ENCODE measurements at places on chromosomes 2 and 18.

- peaks cover 5% of the 10 kb centered on the region for H3K36me3 ChIP-seq
- H3K27me3 ChIP-seq = no peaks in the 10 kb centered on the region
- H3K4me1 ChIP-seq = peaks cover 30% of the 10 kb centered on the region
- peak overlapping the region; percentile 100 for H3K4me3 ChIP-seq
- peak overlapping the region; percentile 99 for H3K27ac ChIP-seq
- DNase-seq = no peak
Observed at GRCh38 chr2:65129286-65129825, 550 bp downstream of the RAB1A start.

DNA sequence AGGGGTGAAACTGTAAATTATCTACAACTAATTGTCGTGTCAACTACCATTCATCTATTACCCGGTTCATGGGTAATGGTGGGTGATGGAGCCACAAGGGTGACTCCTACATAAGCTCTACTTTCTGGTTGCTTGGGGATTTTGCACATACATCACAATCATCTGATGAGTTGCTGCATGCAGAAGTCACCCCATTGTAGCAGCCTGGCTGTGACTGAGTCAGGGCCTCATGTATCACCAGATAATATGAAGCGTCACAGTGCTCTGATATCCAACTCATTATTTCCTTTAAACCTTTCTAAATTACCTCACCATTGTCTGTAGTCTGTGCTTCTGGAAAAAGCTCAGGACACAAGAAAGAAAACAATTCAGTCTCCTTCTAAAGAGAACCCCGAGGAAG lies 32.4 kb upstream of the GORASP2 start:
- no peaks in the 10 kb centered on the region for H3K4me1 ChIP-seq
- no peaks in the 10 kb centered on the region for H3K36me3 ChIP-seq
- H3K4me3 ChIP-seq = no peak overlapping the region
- no peak overlapping the region for H3K27ac ChIP-seq

DNA sequence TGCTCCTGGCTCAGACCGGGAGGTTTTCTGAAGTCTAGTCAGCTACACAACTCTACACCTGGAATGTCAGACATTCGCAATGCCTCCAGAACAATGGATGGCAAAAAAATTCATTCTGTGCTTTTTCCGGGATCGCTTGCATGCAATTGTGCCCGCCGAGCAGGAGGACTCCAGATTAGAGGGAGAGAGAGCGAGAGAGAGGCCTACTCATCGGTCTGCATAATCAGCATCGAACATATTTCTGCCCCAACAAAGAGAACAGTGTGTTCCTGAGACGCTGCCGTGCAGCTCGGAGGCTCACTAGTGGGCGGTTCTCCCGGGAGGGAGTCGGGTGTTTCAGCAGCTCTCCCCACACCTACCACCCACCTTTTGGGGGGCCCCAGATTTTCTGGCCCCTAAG lies 117.1 kb downstream of the KLHL29 start:
- no peak for DNase-seq
- H3K4me3 ChIP-seq = no peak overlapping the region
- no peak overlapping the region for H3K27ac ChIP-seq
- H3K36me3 ChIP-seq = no peaks in the 10 kb centered on the region
- H3K27me3 ChIP-seq = peaks cover 38% of the 10 kb centered on the region

DNA sequence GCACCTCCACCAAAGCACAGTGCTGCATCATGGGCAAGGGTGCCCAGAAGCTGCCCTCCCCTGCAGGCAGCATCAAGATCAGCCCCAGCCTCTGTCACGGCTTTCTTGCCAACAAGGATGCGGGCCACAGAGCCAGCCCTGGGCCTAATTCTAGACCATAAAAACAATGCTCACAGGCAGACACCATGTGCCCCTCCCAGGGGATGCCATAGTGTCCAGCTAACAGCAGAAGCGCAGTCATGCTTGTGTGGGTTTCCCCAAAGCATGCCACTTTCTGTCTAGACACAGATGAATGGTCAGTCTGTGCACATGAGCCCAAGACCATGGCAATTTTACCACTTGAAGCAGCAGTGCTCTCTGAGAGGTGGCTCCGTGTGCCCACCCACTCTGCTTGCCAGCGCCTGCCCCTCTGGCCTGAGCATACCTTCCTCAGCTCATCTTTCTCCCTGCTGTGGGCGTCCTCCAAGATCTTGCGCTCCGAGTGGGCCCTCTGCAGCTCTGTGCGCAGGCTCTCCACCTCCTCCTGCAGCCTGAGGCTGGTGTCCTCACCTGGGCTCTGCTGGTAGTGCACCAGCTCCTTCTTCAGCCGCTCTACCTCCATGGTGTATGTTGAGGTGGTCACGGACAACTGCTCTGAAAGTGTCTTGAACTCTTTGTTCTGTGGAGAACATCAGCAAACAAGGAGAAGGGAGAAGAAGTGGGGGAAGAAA lies 81.3 kb upstream of the ACAA2 start:
- no peak for DNase-seq
- peaks cover 11% of the 10 kb centered on the region for H3K4me1 ChIP-seq
- no peaks in the 10 kb centered on the region for H3K36me3 ChIP-seq

DNA sequence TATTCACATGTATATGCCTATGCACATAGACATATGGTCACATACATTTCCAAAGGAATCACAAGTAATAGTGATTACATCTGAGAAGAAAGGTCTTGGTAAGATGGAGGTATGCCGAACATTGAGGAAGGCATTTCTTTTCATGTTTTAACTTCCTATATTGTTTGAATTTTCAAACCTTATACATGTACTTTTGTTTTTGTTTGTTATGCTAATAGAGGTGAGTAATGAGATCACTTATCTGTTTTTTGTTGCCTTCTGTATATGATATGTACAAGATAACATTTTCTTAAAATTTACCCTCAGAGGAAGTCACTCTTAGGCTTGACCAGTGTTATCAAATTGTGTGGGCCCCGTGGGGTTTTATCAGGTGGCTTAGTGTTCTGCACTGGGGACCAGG lies 166.5 kb upstream of the OTX1 start:
- no peaks in the 10 kb centered on the region for H3K4me1 ChIP-seq
- no peak overlapping the region for H3K4me3 ChIP-seq
- DNase-seq = no peak
- no peaks in the 10 kb centered on the region for H3K27me3 ChIP-seq
- H3K36me3 ChIP-seq = peaks cover 7% of the 10 kb centered on the region

DNA sequence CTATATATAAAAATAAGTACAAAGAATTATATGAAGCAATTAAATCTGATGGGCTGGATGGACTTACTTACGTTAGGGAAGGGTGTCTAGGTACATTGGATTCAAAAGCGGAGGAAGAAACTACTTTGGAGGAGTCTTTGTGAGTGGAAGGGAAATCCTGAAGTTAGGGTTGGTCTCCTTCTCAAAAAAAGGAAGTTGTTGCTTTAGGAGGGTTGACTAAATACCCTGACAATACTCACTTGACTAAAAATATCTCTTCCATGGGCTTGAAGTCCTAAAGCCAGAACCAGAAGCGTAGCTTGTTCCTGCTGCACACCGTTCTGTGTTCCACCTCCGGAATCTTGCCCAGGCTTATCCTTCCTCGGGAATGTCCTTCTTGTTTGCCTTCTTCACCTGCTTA lies 143.3 kb upstream of the ZEB2 start:
- no peak overlapping the region for H3K4me3 ChIP-seq
- no peaks in the 10 kb centered on the region for H3K36me3 ChIP-seq
- peaks cover 4% of the 10 kb centered on the region for H3K27me3 ChIP-seq
- H3K27ac ChIP-seq = no peak overlapping the region

DNA sequence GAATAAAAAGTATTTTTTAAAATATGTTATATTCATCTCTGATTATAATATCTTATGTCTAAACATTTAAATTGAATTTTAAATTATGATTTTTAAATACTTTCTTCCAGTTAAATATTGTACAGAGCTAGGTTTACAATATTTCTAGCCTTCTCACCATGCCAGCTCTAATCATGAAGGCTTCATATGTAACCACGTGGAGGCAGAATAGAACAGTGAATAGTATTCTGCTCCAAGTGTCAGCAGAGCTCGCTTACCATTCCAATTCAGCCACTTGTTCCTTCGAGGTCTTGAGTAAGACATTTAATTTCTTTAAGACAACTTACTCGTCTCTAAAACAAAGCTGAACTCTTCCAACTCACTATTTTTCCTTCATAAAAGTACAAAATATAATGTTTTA lies 871.8 kb downstream of the SUCLG1 start:
- no peak for DNase-seq
- H3K27ac ChIP-seq = no peak overlapping the region
- no peak overlapping the region for H3K4me3 ChIP-seq
- H3K4me1 ChIP-seq = no peaks in the 10 kb centered on the region

DNA sequence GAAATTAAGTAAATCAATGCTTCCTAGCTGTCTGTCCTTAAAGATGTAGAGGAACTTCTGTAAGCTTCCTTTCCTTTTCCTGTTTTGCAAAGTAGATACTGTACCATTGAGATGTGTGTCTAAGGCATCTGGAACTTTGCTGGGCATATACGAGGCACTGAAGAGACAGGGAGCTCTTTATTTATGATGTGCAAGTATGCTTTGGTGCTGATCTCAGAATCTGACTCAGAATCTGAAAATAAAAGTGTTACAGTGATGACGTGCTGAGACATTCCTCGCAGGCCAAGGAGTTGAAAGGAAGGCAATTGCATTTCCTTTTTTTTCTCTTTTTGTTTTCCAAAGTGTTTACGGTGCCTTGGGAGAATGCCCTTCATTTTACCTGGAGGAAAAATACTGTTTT lies 230.9 kb upstream of the RGPD4 start:
- no peaks in the 10 kb centered on the region for H3K27me3 ChIP-seq
- no peak for DNase-seq
- no peaks in the 10 kb centered on the region for H3K4me1 ChIP-seq
- H3K36me3 ChIP-seq = no peaks in the 10 kb centered on the region
- no peak overlapping the region for H3K4me3 ChIP-seq

- H3K4me3 ChIP-seq = no peak overlapping the region
- H3K27me3 ChIP-seq = no peaks in the 10 kb centered on the region
- DNase-seq = no peak
- H3K4me1 ChIP-seq = no peaks in the 10 kb centered on the region
- no peak overlapping the region for H3K27ac ChIP-seq
- no peaks in the 10 kb centered on the region for H3K36me3 ChIP-seq
Observed at GRCh38 chr18:22106536-22107292, 62.7 kb upstream of the GATA6 start.

DNA sequence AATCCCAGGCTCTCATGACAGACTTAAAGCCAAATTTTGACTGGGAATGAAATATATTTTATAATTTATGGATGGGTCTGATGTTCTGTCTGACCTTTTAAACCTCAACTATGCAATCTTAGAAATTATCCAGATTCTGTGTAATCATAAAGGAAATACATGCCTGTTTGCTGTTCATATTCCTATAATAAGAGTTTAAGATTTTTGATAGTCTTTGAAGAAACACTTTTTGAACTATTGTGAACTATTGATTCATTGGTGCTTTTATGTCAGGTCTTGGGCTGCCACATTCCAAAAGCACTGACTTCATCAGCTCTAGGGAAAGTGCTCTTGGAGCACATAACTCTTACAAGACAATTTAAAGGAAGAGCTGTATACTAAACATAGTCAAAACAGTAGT lies 64.2 kb downstream of the CCDC150 start:
- DNase-seq = no peak
- peaks cover 2% of the 10 kb centered on the region for H3K4me1 ChIP-seq
- H3K36me3 ChIP-seq = peaks cover 10% of the 10 kb centered on the region
- H3K27ac ChIP-seq = no peak overlapping the region
- no peak overlapping the region for H3K4me3 ChIP-seq
- no peaks in the 10 kb centered on the region for H3K27me3 ChIP-seq

DNA sequence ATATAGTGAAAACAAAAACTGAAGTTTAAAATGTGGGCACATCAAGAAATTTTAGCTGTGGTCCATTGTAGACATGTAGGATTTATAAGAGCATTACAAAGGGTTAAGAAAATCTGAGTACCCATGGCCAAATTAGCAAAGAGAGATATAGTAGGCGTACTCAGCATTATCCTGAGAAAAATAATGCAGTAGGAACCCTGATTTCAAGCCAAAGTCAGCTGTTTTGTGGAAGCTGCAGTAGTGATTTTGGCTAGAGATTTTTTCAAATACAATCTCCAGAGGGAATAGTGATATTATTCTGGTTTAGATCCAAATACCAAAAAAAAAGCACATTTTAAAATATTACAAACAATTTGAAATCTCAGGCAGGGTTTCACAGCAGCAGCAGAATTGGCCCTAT lies 450.9 kb downstream of the FBXO15 start:
- H3K4me1 ChIP-seq = no peaks in the 10 kb centered on the region
- H3K27me3 ChIP-seq = no peaks in the 10 kb centered on the region
- no peaks in the 10 kb centered on the region for H3K36me3 ChIP-seq
- no peak overlapping the region for H3K27ac ChIP-seq
- no peak overlapping the region for H3K4me3 ChIP-seq

DNA sequence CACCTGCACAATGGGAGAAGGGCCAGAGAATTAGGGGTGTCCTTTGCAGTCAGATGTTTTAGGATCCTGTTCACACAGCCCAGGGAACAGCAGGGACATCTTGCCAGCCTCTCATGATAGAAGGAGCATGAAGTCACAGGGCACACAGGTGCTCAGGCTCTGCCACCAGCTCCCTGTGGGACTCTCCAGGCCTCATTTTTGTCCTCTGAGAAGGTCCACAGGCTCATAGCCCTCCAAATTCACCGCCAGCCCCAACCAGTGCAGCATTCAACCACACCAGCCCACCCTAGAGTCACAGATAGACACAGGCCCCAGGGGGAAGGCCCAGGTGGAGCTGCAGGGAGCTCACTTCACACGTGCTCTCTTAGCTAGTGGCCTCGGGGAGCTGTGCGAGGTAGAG lies 391.7 kb downstream of the TNS1 start:
- no peak for DNase-seq
- H3K27ac ChIP-seq = peak overlapping the region; percentile 76
- H3K36me3 ChIP-seq = no peaks in the 10 kb centered on the region
- no peaks in the 10 kb centered on the region for H3K27me3 ChIP-seq

DNA sequence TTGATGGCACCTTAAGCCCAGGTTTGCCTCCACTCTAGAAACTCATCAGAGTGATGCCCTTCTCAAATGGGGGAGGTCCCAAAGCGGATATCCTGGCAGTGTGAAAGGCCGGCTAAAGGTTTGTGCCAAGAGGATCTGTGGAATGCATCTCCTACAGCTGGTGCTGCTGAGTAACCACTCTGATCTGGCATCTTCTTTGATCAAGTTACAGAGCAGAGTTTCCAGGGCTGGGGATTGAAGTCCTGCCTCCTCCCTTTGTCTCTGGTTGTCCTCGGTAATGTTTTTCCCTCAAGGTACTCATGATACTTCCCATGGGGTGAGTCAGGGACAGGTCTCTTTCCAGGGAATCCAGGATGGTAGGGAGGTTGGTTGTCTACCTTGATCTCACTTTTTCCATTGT lies 24.6 kb downstream of the PRKRA start:
- peaks cover 65% of the 10 kb centered on the region for H3K36me3 ChIP-seq
- H3K27ac ChIP-seq = no peak overlapping the region
- H3K4me1 ChIP-seq = peaks cover 4% of the 10 kb centered on the region
- DNase-seq = no peak
- H3K4me3 ChIP-seq = no peak overlapping the region

DNA sequence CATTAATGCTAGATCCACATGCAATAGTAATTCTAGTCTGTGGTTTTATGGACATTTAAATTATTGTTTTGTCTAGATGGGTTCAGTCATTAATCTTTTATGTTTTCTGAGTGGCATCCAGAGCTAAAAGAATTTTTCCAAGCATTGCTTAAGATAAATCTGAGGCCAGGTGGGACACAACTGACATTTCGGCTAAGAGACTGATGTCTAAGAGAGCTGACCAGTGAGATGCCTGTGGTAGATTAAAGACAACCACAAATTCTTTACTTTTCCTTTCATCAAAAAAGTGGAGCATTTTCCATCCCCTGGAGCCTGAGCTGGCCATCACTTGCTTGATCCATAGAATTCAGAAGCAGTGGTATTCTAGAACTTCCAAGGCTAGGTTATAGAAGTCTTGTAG lies 182.2 kb downstream of the NRP2 start:
- no peak overlapping the region for H3K27ac ChIP-seq
- no peak for DNase-seq
- no peak overlapping the region for H3K4me3 ChIP-seq
- peaks cover 19% of the 10 kb centered on the region for H3K4me1 ChIP-seq
- no peaks in the 10 kb centered on the region for H3K36me3 ChIP-seq
- H3K27me3 ChIP-seq = peaks cover 21% of the 10 kb centered on the region
